ENCODE measurements at places on chromosomes 4 and X.

GRCh38 chr4:82747686-82748575 is 50.7 kb downstream of the SCD5 start:
- DNase-seq: no peak

GRCh38 chrX:87873347-87873941 is 355.8 kb downstream of the KLHL4 start:
- DNase-seq: no peak

DNA sequence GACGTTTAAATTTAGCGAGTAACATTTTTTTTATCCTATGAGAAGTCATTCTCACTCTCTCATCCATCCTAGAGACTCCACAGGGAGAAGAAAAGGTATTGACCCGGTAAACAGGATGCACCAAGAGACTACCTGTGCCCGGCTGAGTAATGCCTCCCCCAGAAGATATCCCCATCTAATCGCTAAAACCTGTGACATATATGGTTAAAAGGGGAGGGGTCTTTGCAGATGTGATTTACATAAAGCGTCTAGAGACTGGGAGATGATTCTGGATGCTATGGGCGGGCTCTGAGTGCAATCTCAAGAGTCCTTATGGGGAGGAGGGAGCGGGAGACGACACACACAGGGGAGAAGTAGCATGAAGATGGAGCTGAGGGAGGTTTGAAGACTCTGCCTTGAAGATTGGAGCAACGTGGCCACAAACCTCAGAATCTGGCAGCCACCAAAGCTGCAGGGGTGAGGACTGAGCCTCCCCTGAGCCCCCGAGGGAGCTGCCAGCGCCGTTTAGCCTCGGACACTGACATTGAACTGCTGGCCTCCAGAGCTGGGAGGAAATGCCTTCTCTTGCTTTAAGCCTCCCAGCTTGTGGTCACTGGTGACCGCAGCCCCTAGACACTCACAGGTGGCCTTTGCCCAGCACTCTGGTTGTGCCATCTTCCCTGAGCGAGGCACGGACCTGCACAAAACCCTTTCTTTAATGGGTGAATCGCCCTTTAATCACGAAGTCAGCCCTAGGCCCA is 11.2 kb downstream of the ABLIM2 start:
- DNase-seq: no peak

DNA sequence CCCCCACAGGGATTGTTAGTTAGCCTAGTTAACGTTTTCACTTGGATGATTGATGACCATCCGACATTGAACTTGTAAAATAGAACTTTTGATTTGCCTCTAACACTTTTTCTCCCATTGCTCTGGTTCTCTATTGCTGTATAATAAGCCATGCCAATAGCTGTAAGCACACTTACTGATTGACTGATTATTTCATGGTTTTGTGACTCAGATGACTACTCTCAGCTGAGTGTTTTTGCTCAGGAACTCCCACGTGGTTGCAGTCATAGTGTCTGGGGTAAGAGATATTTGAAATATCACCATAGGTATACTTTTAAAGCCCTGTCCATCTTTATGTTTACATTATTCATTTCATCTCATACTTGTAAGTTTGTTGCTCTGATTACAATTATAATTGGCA is 1285.5 kb downstream of the STIM2 start:
- no peak for DNase-seq

GRCh38 chr4:23819041-23819511 is 70.8 kb downstream of the PPARGC1A start:
- no peak for DNase-seq

GRCh38 chr4:140256335-140256734 is 102.4 kb upstream of the MAML3 start:
- no peak for DNase-seq

DNA sequence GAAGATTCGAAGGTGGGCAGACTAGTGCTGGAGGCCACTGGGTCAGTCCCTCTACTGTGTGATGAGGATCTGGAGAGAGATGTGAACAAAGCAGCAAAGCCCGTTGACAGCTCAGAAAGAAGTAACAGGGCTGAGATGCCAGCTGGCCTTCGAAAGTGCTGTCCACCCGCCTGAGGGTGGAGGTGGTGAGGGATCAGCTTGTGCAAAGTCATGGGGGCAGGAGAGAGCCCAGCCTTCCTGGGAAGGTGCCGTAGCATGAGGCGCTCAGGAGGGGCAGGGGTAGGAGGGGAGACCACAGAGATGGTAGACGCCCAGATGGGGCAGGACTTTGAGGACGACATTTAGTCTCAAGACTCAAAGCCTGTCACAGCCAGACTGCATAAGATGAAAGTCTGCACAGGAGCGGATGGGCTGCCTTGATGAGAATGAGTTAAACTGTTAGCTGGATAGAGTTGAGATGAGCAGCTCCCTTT is 19.7 kb downstream of the TBC1D14 start:
- no peak for DNase-seq

GRCh38 chrX:56268888-56269287 is 36.7 kb downstream of the KLF8 start:
- DNase-seq: no peak

- no peak for DNase-seq
These were observed 55.7 kb upstream of the PPARGC1A start for GRCh38 chr4:23945451-23946017.

DNA sequence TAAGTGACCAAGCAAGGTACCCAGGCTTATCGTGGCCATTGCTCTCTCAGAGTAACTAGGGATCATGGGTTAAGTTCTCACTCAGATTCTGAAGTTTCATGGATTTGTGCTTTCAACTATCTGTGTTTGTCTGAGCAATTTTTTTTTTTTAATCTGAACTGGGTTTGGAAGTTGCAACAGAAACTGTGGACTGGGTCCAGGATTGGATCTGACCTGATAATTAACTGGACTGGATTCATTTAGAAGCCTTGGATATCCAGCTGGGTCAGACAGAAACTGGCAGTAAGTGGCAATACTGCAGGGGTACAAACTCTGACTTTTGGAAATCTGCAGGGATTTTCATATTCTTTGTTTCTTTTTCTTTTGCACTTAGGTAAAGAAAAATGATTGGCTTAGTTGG is 38.7 kb upstream of the FGF2 start:
- no peak for DNase-seq

DNA sequence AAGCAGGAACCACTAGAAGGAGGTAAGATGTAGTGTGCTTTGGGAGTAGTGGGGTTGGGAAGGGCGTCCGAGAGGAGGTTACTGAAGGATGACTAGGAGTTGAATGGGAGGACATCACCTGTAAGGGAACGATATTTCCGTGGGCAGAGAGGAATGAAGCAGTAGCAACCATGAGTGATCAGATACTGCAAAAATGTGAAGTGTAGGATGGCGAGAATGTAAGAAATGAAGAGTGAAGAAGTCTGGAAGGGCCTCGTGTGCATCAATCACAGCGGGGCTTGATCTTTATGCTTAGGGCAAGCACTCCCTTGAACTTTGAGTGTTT is 594 bp downstream of the MSMO1 start:
- no peak for DNase-seq

DNA sequence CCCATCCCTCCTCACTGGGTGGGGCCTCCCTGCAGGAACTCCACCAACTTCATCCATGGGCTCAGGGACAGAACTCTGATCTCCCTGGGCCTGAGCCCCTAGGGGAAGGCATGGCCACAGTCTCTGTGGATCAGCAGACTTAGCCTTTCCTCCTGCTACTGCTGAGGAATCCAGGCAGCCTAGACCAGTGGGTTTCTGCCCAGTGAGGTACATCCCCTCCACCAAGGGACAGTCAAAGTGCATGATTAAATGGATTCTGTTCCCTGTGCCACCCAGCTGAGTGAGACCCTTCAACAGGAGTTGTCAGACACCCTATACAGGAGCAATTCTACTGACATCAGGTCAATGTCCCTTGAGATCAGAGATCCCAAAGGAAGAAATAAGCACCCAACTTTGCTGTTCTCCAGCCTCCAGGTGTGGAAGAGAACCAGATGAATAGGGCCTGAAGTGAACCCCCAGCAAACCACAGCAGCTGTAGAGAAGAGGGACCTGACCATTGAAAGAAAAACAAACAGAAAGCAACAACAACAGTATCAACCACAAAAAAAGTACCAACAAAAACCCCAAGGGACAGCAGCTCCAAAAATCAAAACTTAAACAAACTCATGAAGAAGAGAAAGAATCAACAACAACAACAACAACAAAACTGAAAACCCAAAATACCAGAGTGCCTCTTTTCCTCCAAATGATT is 84.8 kb downstream of the CHIC1 start:
- DNase-seq: no peak

- DNase-seq: no peak
These were observed 15.8 kb upstream of the UBE2K start for GRCh38 chr4:39682138-39682537.

DNA sequence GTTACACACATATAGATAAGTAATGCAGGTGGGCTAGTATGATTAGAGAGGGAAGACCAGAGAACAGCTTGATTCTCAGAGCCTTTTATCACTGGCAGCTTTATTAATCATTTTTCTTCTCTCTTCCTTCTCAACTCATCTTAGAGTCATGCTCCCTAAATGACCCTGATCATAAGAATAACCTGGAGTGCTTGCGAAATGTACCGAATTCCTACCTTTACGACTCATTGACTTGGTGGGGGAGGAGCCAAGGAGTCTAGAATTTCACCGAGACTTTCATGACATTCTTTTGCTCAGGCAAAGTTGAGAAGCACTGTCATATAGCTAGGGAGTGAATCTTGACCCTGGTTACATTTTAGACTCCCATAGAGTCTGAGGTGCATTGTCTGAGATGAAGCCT is 298.9 kb upstream of the PUDP start:
- DNase-seq: no peak

- DNase-seq: no peak
These were observed 54.7 kb upstream of the EPHA5 start for GRCh38 chr4:65724973-65725372.

DNA sequence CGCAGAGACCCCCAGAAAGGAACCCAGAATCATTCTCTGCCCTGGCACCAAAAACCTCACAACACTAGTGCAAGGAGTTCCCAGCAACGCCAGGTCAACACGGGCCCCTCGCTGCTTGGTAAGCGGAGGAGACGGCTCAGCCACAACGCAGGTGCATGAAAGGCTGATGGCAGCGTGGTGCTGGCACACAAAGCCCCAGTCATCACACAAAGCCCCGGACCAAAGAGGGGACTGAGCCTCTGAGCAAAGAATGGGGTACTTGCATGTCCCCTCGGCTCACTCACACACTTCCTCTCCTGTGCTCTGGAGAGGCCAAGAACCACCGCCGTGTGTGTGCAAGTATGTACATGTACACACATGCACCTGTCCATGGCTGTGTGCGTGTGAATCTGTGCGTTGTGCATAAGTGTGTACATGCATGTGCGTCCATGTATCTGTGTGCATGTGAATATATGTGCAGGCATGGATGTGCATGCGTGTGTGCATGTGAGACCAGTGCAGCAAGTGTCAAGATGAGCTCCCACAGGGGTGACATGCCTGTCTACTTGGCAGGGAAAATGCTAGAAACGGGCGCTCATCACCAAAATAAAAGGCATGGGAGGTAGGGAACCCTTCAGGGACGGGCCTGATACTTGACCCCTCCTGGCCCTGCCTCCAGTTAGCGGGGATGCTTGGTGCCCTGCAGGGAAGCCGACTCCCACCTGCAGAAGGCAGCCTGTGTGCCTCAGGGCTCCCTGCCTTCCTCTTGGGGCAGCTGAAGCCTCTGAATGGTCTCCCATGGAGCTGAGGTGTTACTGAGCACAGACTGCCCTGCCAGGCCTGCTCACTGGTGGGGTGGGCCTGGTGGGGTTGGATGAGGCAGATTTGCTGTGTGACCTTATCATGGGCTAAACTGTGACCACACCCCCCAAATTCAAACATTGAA is 60.4 kb downstream of the ZFYVE28 start:
- DNase-seq: no peak

GRCh38 chr4:18034099-18034498 is 12.5 kb upstream of the LCORL start:
- no peak for DNase-seq

GRCh38 chr4:25970226-25970675 is 56.2 kb downstream of the SMIM20 start:
- no peak for DNase-seq

GRCh38 chrX:68438575-68438974 is 5.3 kb upstream of the OPHN1 start:
- DNase-seq: no peak

GRCh38 chr4:37584071-37584470 is 102.1 kb downstream of the RELL1 start:
- no peak for DNase-seq

GRCh38 chr4:87523307-87523706 is 5.9 kb downstream of the SPARCL1 start:
- DNase-seq: no peak

- no peak for DNase-seq
These were observed 103.5 kb downstream of the TMA16 start for GRCh38 chr4:163598028-163598427.

- DNase-seq: no peak
These were observed 4.8 kb downstream of the WDR44 start for GRCh38 chrX:118350706-118351105.

DNA sequence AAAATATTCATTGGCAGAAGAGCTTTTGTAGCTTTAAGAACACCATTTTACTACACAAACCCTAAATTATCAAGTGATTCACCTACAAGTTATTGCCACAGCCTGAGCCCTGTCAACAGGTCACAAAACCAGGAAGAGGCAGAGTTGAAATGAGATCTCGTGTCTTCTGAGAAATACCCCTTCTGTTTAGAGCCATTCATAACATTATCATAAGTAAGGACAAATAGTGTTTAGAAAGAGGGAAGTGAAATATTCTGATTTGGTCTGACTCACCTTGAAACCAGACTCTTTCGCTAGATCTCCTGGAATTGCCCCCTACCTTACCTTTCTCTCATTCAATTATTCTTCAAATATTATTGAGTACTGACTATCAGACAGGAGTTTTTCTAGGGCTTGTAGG is 5.9 kb downstream of the ETDB start:
- no peak for DNase-seq

DNA sequence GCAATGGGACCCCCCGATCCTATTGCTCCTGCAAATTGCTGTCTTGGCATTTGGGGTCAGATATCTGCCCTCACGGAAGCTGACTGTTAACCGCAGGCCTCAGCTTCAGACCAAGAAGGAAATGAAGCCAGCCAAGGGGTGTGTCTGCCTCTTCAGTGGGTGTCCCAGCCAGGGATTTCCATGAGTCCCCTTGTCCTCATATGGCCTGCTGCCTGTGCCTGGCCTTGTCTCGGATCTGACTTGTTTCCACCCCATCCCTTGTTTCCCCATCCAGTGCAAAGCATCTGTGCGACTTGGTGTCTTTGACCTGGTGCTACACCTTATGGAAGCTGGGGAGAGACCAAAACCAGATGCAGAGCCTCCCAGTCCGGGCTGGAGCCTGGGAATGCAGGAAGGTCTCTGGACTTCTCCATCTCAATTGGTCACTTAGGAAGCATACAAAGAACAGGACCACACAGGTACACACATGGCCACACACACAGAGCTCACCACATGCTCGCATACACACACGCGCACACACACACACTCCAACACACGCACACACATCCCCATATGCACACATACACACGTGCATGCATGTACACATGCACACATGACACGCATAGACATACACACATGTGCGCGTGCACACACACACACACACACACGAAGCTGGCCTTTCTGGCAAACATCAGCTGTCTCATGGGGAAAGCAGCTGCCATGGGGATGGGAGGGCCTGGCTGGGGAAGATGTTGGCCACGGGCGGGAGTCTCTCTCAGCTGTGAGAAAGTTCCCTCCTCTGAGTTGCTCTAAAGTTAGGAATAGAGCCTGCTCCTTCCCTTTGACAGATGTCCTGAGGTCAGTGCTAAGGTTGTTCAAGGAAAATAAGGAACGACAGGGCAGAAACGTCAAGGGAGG is 65.5 kb downstream of the CRMP1 start:
- DNase-seq: no peak

GRCh38 chr4:105630670-105631655 is 77.5 kb downstream of the INTS12 start:
- DNase-seq: no peak

All from NCI-H1092 (cell line).